ENCODE measurements at places on chromosomes 3 and 15.
A peak's percentile ranks its signal among the peaks of the same experiment; 100 is the strongest.

DNA sequence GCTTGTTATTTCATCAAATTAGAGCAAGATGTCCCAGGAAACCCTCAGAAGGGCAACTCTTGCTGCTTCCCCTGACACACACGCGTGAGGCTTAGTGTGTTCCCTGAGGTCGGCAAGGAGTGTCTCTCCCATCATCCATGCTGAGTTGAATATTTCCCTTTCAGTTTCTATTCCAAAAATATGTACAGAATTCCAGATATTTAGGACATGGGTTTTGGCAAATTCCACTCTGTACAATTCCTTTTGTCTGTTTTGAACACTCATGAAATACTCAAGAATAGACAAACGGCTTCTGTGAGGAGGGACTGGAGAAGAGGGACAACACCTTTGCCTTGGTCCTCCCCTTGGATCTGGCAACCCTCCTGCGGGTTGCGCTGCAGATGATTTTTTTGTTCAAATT lies 138.0 kb downstream of the DUT start:
- DNase-seq = no peak

- DNase-seq = peak; percentile 49
Measured at GRCh38 chr3:126523745-126524428, at the start of gene CHST13. Gene CHST13 (plus strand): TSS chr3:126524155. CDS start chr3:126524333, 178 bp downstream.

- no peak for DNase-seq
Measured at GRCh38 chr3:41652931-41653330, 309.0 kb downstream of the ULK4 start.

DNA sequence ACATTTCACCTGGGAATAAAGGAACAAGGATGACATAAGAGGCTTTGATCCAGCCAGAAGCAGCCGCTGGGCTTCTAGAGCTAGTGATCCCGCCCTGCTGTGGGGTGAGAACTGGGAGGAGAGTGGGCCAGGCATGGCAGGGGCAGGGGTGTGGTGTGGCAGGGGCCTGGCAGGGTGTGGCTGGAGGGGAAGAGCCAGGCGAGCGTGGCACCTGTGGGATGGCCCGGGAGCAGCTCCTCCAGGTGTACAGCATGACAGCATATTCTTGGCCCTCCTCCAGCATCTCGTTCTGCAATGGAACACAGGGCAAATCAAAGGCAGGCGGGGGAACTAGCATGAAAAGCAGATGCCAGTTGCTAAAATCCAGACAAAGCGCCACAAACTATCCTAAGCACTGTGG lies 35.5 kb downstream of the CYFIP1 start:
- no peak for DNase-seq

- no peak for DNase-seq
Measured at GRCh38 chr15:29990954-29991353, 91.8 kb upstream of the GOLGA8J start.

- no peak for DNase-seq
Measured at GRCh38 chr3:29932696-29933325, 651.9 kb downstream of the RBMS3 start.

Data from hematopoietic multipotent progenitor cell treated with erythropoietin and hydrocortisone succinate and interleukin-3 and kit ligand, for 8 days (in vitro differentiated cells).